ENCODE measurements at places on chromosomes 6 and 20.

DNA sequence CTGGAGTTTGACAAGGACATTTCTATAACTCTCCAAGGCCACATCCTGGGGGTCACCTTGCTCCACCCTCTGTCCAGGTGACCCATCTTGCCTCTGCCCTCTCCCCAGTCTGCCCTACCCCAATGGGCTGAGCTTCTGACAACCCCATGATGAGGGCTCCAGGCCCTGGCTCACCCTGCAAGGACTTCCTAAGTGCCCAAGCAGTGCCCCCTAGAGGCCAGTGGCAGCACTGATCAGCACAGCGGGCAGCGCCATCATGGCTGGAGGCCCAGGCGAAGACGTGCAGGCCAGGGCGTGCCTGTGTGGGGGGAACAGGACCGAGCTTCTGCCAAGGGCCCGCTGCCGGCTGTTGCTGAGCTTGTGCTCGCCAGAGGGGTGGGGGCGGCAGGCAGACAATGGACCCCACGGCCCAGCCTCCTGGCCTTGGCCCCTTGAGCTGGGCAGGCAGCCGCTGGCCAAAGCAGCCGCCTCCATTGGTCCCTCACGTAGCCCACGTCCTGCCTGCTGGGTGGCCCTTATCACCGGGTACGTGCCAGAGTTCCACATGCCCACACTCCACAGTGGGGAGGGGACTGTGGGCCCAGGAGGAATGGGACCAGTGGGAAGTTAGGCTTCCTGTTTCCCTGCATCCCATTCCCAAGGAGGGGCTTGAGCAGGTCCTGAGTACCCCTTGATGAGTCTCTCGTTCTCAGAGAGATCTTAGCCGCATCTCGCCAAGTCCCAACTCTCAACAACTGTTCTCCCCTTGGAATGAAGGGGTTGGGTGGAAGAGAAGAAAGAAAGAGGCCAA is 64.3 kb downstream of the MRPL14 start:
- H3K27me3 ChIP-seq: peaks cover 36% of the 10 kb centered on the region
- no peak for DNase-seq
- peaks cover 3% of the 10 kb centered on the region for H3K4me1 ChIP-seq
- peaks cover 9% of the 10 kb centered on the region for H3K36me3 ChIP-seq

- no peaks in the 10 kb centered on the region for H3K4me1 ChIP-seq
- H3K27me3 ChIP-seq: no peaks in the 10 kb centered on the region
- H3K36me3 ChIP-seq: no peaks in the 10 kb centered on the region
- H3K27ac ChIP-seq: no peak overlapping the region
- no peak for DNase-seq
- H3K4me3 ChIP-seq: no peak overlapping the region
These were observed 1395.7 kb upstream of the EYS start for GRCh38 chr6:67102743-67103142.

- no peak overlapping the region for H3K27ac ChIP-seq
- H3K36me3 ChIP-seq: no peaks in the 10 kb centered on the region
- H3K4me1 ChIP-seq: peaks cover 66% of the 10 kb centered on the region
- H3K27me3 ChIP-seq: no peaks in the 10 kb centered on the region
These were observed 39.3 kb downstream of the ARID1B start for GRCh38 chr6:156816505-156816904.

DNA sequence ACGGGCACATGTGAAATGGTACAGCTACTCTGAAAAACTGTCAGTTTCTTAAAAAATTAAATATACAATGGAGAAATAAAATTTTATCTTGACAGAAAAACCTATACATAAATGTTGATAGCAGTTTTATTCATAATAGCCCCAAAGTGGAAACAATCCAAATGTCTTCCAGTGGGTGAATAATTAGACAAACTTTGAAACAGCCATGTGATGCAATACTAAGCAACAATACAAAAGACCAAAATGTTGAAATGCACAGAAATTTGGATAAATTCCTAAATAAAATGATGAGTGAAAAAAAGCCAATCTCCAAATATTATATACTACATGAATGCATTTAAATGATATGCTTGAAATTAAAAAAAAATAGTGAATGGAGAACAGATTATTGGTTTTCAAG is 523.1 kb downstream of the HTR1B start:
- H3K4me3 ChIP-seq: no peak overlapping the region
- no peak overlapping the region for H3K27ac ChIP-seq

All from naive B cell (primary cell).